NCI-H2029 treated with DMSO at 0.1 percent for 48 hours (cell line): ENCODE measurements at places on chromosomes 12 and 14.

- no peak for DNase-seq
These were observed 8.5 kb upstream of the FKBP11 start for GRCh38 chr12:48933664-48934311.

GRCh38 chr12:124971603-124972002 lies 17.3 kb downstream of the DHX37 start:
- no peak for DNase-seq

DNA sequence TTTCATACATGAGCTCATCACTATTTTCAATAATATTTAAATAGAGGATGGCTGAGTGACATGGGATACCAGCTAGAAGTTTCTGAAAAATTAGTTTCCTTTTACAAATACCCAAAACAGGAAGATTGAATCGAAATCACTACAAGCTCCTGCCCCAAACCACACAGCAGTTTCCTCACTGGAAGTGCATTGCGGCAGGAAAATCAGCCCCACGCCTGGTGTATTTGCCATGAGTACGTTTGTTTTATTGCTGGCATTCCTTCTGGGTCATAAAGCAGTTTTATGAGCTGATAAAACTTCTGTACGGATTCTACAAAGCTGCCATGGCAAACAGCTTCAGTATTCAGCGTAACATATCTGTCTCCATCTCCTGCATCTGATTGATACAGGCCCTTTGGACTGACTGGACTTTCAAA lies 23.7 kb downstream of the CDC42BPB start:
- DNase-seq = no peak

- no peak for DNase-seq
These were observed 1.4 kb upstream of the STON2 start for GRCh38 chr14:81401420-81402122.

DNA sequence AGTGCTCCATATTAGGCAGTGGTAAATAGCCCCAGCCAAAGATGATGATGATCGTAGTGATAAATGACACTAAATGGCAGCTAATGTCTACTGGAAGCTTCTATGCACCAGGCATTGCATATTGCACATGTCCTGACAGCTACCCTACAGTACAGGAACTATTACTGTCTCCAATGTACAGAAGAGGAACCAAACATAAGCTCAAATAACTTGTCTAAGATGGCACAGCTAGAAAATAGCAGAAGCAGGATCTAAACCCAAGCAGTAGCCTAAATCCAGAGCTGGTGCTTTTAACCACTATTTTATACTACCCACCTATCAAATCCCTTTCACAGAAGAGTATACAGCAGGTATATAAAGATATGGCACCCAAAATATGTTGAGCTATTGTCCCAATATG lies 28.9 kb downstream of the ESR2 start:
- DNase-seq = no peak

- no peak for DNase-seq
These were observed 170.8 kb downstream of the RPL10L start for GRCh38 chr14:46480817-46481216.

DNA sequence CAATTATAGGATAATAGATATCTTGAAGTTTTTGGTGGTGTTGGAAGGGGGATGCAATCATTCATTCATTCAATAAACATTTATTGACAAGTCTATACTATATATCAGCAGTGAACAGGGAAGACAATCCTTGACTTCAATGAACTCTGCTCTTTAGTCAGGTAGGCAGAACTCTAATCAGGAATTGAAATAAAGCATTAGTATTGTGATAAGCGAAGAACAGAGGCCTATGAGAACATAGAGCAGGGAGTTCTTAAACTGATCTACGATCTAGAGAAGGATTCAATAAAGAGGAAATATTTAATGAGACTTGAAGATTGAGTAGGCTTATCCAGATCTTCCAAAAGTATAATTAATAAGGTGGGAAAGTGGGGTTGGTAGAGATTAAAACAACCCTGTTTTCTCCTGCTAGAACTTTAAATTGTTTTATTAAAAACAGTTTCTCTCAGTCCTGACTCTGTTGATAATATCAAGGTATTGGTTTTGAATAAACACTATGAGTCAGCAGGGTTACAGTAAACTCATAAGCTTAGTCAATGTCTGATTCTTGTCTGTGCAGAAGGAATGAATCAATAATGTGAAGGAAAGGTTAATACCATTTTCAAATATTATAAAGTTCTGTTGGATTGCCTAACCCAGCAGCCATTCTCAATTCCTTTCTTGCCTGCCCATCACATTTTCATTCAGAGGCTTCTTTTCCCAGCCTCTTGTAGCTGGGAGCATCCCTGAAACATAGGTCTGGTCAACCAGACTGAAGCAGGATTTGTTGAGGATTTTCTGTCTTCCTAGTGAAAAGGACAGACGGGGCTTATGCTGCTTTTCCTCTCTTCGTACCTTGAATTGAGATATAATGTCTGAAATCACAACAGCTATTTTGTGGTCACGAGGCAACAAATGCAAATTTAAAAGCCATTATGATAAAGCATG lies 38.9 kb upstream of the KTN1 start:
- DNase-seq = no peak

GRCh38 chr12:40587421-40587820 lies 104.8 kb upstream of the CNTN1 start:
- DNase-seq = no peak

- DNase-seq = no peak
These were observed 33.0 kb downstream of the METAP2 start for GRCh38 chr12:95506707-95507523.

- DNase-seq = peak; percentile 100
These were observed 93.2 kb downstream of the NKX2-1 start for GRCh38 chr14:36426836-36427235.

GRCh38 chr14:33452995-33453394 lies 497.9 kb downstream of the EGLN3 start:
- DNase-seq = no peak

DNA sequence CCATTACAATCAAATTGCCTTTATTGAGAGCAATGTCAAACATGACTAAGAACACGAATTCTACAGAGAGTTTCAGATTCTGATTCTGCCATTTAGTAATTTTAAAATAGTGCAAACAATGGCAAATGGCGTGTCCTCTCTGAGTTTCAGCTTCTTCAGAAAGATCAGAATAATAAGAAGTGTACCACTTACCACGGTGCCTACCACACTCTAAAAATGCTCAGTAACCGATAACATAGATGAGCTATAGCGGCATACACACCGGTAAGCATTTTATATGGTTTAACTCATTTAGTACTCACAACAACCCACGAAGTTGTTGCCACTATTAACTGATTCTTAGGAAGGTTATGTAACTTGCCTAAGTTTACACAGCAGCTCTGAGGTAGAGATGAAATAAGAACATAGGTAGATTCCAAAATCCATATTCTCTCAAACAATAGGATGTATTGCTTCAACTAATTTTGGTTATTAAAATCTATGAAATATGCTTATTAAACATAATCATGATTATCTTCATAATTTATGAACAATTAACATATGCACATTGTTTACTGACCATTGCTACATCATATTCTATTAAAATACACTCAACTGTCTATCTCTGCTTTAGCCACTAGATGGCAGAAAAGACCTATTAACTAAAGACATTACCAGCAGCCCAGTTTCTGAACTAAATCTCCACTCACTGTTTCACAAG lies 38.3 kb downstream of the SLC6A15 start:
- peak; percentile 63 for DNase-seq

DNA sequence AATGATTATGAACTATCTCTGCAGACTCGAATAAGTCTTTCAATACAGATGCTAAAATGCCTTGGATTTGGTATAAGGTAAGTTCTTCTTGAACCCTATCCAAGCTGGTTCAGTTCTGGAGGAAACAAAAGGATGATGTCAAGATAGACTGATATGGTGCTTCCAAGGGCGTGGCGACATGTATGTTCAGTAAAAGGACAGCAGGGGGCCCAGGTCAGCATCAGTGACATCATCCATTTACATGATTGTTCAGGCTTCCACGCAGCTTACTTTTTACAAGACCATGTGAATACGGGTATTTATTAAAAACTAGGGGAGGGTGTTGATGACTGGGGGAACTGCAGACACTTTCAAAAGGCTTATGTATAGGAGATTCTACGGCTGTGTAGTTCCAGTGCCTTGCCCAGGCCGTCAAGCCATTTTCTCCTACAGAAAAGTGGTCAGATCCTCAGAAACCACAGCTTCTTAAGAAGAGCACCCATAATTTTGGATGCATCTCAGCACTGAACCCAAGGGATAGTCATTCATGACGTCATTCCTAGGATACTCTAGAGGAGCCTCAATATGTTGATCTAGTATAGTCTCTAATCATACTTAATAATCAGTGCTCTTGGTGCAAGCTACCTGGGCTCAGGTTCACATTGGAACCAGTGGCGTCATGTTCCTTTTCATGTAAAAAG lies 527.7 kb downstream of the FUT8 start:
- DNase-seq = no peak

GRCh38 chr12:103751600-103751999 lies 89.4 kb downstream of the NT5DC3 start:
- no peak for DNase-seq

GRCh38 chr12:48973531-48973930 lies 2.0 kb upstream of the WNT10B start:
- no peak for DNase-seq

DNA sequence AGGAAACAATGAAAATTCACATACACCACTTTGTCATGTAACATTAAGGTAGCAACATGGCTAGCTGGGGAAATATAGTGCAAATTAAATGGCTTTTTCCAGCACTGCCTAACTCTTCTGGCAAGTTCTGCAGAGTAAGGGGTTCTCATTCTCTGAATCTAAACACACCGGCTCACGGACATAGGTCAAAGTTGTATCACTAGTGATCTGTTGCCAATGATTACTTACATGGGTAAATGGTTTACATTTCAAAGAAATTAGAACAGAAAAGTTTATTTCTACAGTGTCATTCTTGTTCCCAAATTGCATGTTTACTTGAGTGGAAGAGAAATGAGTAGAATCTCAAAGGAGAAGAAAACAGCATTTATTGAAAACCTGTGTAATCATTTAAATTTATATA lies 381.9 kb downstream of the PRKD1 start:
- no peak for DNase-seq

DNA sequence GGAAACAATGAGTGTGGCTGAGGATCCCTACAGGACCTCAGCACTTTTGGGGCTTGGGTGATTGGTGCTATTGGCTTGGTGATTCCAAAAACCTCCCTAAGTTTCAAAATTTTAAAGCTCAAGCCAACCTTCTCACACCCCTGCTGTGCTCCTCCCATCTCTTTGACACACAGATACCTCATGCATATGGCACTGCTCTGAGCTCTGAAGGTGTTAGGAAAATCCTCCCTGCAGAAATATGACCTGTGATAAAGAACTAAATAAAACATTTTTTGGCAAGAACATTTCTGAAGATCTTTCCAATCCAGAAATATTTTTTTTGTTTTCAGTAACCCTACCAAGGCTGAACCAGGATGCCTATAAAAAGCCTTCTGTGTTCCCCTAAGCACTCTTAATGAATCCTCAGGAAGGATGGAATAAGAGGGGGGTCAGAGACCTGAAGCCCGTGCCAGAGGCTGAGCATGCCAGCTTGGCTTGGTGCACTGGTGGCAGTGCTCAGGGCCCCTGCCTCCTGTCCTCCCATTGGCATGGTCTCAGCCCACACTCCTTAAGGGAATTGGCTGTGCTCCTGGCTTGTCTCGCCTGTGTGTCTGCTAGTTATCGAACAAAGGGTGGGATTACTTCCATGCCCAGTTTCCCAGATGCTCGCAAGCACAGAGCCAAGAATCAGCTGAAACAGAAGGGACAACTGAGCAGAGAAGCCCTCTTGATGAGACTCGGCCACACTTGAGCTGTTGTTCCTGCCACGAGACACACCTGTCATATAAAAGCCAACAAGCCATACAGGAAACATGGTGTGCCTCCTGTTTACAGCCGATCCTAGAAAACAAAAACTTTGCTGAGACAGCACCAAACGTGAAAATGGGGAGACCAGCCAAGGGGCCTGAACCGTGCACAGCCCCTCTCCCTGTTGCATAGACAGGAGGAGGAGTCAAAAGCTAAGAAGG lies 132.7 kb upstream of the EEA1 start:
- peak; percentile 87 for DNase-seq

GRCh38 chr12:668090-668481 lies 4.8 kb upstream of the NINJ2 start:
- DNase-seq = no peak

DNA sequence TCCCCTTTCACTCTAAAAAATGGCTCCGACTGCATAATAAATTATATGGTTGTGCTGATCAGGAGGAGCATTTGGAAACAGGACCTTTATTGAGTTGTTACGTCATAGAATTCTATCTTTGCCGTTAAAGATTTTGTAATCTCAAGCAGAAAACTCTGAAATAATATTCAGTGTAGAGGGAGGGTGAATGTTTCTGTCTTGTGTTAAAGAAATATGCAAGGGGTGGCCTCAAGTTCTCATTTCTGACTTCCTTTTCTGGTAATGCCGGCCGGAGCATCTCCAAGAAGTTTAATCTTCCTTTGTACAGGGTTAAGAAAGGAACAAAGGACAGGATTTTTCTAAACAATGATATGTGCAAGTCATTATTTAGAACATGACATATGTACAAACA lies 165.1 kb downstream of the SLC38A4 start:
- no peak for DNase-seq

- no peak for DNase-seq
These were observed 181.2 kb upstream of the NRXN3 start for GRCh38 chr14:77988970-77989369.

- no peak for DNase-seq
These were observed 24.4 kb downstream of the AACS start for GRCh38 chr12:125089626-125090025.

DNA sequence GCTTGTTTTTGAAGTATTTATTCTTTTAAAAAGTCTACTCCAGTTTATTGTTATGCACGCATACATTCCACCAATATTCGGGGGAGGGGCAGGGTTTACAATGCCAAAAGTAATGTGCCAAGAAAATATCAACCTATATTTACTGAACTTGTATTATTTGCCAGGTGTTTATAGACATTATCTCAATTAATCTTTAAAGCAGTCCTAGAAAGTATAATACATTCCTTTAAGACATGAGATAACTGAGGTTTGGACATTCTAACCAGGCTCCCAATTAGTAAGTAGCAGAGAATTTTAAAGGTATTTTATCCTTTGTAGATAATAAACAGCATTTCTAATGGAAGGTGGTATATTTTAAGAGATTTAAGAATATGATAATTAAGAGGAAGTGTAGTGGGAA lies 124.5 kb upstream of the LRIG3 start:
- no peak for DNase-seq

DNA sequence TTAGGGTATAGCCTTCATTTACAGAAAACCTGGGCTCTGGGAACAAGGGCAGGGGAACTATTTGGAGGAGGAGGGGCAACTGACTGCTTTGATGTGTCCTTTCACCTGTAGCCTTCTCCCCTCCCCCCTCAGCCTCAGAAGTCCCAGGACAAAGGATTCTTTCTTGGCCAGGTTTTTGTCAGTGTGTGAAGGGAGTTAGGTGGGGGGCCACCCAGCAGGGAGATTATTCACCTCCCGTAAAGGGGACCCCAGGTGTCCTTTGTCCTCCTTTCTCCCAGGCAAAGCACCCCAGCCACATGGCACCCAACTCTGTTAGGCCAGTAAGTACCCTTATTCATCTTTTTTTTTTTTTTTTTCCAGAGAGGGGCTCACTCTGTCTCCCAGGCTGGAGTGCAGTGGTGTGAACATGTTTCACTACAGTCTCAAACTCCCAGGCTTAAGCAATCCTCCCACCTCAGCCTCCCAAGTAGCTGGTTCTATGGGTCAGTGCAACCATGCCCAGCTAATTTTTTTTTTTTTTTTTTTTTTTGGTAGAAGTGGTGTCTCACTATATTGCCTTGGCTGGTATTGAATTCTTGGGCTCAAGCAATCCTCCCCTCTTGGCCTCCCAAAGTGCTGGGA lies 723 bp upstream of the NFE2 start:
- no peak for DNase-seq
